Stimulated activated CD4-positive, alpha-beta T cell treated with anti-CD3 and anti-CD28 coated beads, Interleukin-1b, Interleukin-23, amount 100 ng/mL, for 4 hours (primary cell): ENCODE measurements at places on chromosomes 11 and 22.

DNA sequence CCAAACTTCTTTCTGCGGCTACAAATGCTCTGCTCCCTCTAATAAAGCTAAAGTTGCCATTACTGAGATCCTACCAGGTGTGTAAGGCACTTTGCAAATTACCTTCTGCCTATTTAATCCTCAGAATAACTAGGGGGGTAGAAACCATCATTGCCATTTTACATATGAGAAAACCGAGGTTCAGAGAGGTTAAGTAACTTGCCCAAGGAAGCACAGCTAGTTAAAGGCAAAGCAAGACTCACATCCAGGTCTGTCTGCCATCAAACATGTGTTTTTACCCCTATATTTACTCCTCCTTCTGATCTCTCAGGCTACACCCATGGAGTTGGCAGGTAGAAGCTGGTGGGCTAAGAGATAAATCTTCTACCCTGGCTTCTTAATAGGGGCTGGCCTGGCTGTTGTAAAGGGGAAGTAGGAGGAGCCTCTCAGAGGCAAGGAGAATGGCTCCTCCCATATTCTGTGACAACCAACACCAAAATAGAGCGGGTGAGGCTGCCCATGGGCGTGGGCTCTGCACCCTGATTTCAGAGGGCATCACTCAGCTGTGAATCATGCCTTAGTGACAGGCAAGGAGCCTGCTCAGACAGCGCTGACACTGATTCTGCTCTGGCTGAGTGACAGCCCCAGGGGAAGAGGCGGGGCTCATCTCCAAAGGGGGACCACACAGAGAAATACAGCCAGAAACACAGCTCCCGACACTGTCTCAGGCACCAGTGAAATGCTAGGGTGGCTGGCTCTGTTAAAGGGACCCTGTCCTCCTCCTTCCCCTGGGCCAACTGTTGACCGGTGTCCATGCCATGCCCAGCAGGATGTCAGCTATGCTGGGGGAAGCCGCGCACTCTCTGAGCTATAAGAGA is 106.8 kb downstream of the ABTB2 start:
- DNase-seq = peak; percentile 46

DNA sequence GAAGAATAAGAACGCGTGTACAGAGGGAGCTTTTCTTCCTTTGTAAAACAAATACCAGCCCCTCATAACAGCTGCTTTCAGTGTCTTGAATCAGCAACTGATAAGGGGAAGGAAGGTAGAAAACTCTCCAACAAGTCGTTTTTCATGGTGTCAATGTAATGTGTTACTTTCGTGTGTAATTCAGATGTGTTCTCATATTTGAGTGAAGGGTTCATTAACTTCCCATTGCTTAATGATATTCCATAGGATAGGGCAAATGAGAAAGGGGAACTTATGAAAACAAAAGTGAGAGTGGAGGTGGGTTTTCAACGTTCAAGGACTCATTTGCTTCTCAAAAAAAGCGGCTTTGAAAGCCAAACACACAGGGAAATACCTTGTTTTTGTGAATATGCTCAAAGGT is 452.1 kb downstream of the NTM start:
- no peak for DNase-seq

- DNase-seq = no peak
Measured at GRCh38 chr11:29937526-29937925, 79.3 kb downstream of the KCNA4 start.

- no peak for DNase-seq
Measured at GRCh38 chr22:30001459-30001858, 78.8 kb upstream of the HORMAD2 start.

GRCh38 chr22:49084206-49084605 is 743.5 kb downstream of the BRD1 start:
- DNase-seq = no peak

- DNase-seq = no peak
Measured at GRCh38 chr11:79050786-79051185, 390.0 kb downstream of the TENM4 start.

DNA sequence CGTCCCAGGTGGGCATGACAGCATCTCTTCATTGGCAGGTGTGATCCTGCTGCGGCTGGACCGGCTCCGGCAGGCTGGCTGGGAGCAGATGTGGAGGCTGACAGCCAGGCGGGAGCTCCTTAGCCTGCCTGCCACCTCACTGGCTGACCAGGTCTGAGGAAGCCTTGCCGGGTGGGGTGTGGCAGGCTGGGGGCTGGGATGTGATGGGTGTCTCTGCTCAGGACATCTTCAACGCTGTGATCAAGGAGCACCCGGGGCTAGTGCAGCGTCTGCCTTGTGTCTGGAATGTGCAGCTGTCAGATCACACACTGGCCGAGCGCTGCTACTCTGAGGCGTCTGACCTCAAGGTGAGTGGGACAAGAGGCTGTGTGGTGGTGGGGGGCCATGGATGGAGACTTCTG is 3.5 kb downstream of the LARGE2 start:
- DNase-seq = no peak

DNA sequence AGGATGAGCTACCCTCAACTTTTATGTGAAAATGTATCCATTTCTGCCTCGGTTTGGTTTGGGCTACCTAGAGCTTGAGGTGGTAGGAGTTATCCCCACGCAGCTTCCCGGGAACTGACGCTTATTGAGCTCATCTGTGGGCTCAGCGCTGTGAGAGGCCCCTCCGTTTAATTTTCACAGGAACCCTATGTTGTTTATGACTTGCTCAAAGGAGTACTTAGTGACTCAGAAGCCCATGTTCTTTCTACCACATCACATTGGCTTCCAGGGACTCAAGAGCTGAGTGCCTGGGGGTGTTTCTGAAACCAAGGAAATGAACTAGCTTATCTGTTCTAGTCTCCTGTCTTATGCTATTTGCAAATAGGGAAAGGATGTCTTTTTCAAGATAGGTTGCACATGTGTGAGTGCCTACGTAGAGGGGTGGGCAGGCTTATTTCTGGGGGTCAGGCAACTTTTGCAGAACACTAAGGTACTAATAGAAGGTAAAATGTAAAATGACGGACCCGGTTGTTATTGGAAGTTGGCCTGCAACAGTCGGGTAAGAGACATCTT is 40.5 kb downstream of the MICAL2 start:
- no peak for DNase-seq

GRCh38 chr22:37896181-37896592 is 9.9 kb upstream of the MICALL1 start:
- DNase-seq = no peak

DNA sequence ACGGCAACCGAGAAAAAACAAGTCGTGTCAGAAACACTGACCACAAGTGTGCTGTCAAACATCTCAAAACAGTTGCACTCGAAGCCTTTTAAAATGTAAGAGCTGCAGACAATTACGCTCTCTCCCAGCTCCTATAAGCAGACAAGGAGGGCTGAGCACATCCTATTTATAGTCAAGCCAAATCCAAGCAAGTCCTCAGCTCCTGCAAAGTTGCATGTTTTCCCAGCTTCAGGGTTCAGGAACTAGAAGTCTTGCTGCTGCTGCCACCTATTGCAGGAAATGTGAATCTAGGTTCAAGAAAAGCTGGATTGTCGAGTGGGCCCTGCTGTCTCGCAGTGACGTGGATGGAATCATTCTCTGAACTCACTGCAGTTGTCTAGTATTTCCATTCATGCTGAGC is 15.5 kb downstream of the EFCAB6 start:
- DNase-seq = no peak

DNA sequence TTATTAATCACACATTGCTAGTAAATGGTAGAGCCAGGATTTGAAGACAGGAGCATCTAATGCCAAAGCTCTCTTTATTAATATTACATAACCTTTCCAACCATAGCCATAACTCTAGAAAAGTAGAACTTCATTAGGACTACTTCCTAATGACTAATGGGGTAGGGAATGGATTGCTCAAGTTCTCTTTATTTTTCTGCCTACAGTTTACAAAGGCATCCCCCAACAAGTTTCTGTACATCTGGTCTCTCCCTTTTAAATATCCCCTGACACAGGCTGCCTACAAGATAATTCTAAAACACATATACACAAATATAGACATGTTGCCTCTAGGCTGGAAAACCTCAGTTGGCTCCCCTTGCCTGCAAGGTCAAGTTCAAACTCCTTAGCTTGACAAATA is 534.9 kb downstream of the SOX6 start:
- DNase-seq = no peak

GRCh38 chr11:67020949-67021348 is 2.0 kb upstream of the SYT12 start:
- DNase-seq = no peak

DNA sequence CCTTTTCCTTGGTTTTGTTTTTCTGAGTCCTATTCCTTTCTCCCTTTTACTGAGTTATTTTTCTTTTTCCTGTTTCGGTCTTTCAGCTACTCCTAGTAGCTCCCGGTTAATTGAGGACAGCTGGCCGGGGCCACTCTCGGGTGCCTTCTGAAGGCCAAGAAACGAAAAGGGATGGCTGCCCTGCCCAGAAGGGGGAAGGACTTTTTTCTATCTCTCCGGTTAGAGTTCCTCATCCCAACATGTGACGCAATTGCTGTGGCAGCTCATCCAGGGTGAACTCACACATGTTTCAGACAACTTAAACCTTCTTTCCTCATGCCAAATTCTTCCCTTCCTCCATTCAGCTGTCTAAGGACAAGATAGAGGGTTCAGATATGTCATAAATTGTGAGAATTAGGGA is 83.6 kb downstream of the PIWIL4 start:
- DNase-seq = no peak

GRCh38 chr11:44797886-44798606 is 71.3 kb downstream of the TSPAN18 start:
- DNase-seq = no peak

- DNase-seq = no peak
Measured at GRCh38 chr11:11512929-11513328, 108.9 kb downstream of the GALNT18 start.

- no peak for DNase-seq
Measured at GRCh38 chr11:63622323-63622722, 8.1 kb upstream of the PLAAT3 start.

DNA sequence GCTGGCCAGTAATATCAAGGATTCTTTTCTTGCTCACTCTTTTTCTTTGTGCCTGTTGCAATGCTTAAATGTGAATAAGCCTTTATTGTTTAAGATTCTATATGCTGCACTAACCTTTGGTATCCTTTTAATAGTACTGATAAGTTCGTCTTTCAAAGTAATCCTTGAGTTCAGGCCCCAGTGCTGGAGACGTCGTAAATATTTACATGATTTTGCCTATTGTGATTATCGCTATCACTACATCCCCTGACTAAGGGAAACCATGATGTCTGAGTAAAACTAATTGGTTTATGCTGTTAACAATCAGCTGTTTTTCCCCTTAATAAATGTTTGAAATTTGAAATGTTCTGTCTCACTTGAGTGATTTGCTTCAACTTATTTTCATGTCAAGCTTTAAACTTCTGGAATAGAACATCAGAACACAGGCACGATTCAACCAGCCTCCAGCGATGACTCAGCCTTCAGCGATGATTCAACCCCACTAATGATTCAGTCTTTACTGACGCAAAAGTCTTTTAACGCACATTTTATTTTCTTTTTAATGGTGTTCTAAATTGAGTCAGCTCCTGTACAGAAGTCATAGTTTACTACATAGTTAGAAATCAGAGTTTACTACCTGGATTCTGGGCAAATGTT is 3.9 kb downstream of the HTATIP2 start:
- DNase-seq = peak; percentile 65

GRCh38 chr22:39941601-39942000 is 18.6 kb upstream of the TMA7B start:
- no peak for DNase-seq

- DNase-seq = no peak
Measured at GRCh38 chr22:26770624-26771023, 113.2 kb downstream of the MIAT start.

DNA sequence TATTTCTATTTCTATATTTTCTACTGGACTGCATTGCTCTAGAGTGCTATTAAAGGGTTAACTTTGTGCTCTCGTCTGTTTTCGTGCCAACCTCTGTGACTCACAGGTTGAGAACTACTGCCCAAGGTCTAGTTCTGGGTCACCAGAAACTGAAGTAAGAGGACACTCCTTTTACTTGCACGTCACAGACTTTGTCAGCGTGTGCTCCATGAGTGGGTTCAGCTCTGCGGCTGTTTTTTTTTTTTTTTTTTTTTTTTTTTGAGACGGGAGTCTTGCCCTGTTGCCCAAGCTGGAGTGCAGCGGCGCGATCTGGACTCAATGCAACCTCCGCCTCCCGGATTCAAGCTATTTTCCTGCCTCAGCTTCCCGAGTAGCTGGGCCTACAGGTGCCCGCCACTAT is 49.8 kb downstream of the CLMP start:
- no peak for DNase-seq

DNA sequence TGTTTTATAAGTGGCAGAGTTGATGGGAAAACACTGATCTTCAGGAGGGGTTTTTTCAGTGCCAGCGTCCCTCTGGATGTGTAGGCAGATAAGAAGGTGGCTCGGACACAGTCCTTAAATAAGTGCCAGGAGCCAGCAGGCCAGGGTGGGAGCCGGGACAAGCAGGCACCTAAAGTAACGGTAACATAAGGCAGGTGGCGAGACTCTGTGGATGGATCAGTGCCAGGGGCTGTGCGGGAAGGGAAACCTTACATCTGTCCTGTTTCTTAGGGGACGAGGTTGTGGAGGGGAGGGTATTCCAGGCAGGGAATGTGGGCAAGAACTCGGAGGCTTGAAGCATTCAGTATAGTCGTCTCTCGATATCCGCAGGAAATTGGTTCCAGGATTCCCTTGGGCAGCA is 15.9 kb downstream of the BCR start:
- no peak for DNase-seq

DNA sequence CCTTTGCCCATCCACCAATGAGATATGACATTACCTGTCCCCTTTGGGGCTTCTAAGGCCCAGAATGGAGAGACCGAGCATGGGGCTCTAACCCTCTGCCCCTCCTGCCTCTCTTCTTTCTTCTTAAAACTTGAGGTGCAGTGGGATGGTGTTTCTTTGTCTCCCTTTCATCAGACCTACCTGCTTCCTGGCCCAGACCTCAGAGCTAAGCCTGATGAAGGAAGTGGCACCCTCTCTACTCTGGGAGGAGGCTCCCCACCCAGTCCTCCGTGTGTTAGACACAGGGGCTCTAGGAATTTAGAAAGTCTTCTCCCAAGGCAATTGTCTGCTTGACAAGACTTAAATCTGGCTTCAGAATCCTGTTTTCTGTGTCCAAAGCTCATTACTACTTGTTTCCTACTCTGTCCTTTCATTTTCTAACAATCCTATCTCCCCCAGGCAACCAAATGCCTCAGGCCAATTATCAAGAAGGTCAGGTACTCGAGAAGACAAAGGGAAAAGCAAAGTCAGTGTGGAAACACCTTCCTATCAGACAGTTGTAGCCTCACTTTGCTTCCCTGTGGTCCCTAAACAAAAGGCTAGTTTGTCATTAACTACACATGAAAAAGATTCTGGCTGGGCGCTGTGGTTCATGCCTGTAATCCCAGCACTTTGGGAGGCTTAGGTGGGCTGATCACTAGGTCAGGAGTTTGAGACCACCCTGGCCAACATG is 20.3 kb upstream of the PARVA start:
- DNase-seq = no peak

DNA sequence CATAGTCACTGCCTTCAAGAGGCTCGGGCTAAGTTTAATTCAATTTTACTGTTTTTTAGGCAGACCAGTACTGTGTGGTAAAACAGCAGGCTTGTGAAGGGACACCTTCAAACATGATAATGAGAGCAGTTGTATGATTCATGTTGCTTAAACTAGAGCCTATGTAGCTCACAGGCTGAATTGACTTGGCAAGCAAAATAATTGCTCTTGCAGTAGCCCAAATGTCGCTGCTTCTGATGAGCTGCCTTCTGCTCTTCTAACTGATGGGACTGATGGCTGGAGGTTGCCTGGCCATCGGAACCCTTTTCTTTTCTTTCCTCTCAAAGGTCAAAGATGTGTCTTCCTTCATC is 137.6 kb downstream of the MAML2 start:
- DNase-seq = no peak

GRCh38 chr22:48494256-48494967 is 1333.3 kb downstream of the BRD1 start:
- DNase-seq = no peak
